Activated naive CD8-positive, alpha-beta T cell treated with anti-CD3 and anti-CD28 coated beads, Interleukin-2, amount 10 ng/mL, durations not matched to agents 7 days and 5 days (primary cell): ENCODE measurements at places on chromosomes 12 and 14. TPM values are rescaled to one million over a fixed set of nuclear protein-coding genes. Genes with fewer than 3 reads are reported as not detected.

GLIPR1L1 gene
- not detected for total RNA-seq

LMNTD1 gene
- total RNA-seq = not detected

MIP gene
- total RNA-seq = not detected

ANO4 gene
- not detected for total RNA-seq

DBX2 gene
- not detected for total RNA-seq

TAS2R20 gene
- total RNA-seq = 1.2 TPM

ASIC1 gene
- total RNA-seq = 33.3 TPM

TBX3 gene
- not detected for total RNA-seq

SRSF5 gene
- total RNA-seq = 565 TPM

SINHCAF gene
- 86.3 TPM for total RNA-seq

CISTR gene
- not detected for total RNA-seq

ENO2 gene
- total RNA-seq = 242 TPM

LRTM2 gene
- total RNA-seq = not detected

TNS2 gene
- total RNA-seq = 1.9 TPM

PIWIL1 gene
- not detected for total RNA-seq

IRAK3 gene
- total RNA-seq = 0.43 TPM

NRL gene
- 3.4 TPM for total RNA-seq

FGF6 gene
- not detected for total RNA-seq

SERPINA3 gene
- not detected for total RNA-seq

PLA2G1B gene
- total RNA-seq = not detected

KICS2 gene
- 10.3 TPM for total RNA-seq

NANOG gene
- total RNA-seq = not detected

PLCZ1 gene
- total RNA-seq = not detected

TC2N gene
- 163 TPM for total RNA-seq

PTPN21 gene
- total RNA-seq = not detected

KCNK10 gene
- not detected for total RNA-seq

RHOJ gene
- total RNA-seq = not detected

CATSPERB gene
- 2.3 TPM for total RNA-seq

RTL1 gene
- total RNA-seq = not detected

SYNJ2BP gene
- 14.9 TPM for total RNA-seq

GEMIN2 gene
- total RNA-seq = 23.1 TPM

FAM222A gene
- 1.1 TPM for total RNA-seq

MYO1H gene
- total RNA-seq = not detected

ANKS1B gene
- total RNA-seq = not detected

FAM181A gene
- not detected for total RNA-seq

INF2 gene
- 110 TPM for total RNA-seq

TAS2R8 gene
- total RNA-seq = not detected

POTEG gene
- total RNA-seq = not detected

IFI27 gene
- total RNA-seq = 237 TPM

KCNH3 gene
- total RNA-seq = 5.8 TPM

SMARCD1 gene
- 68.1 TPM for total RNA-seq

PRR13 gene
- 218 TPM for total RNA-seq

LTB4R gene
- total RNA-seq = 27.8 TPM

PRH1 gene
- 22.4 TPM for total RNA-seq
